ENCODE measurements at places on chromosomes 7 and 10. TPM values are rescaled to one million over a fixed set of nuclear protein-coding genes. Genes with fewer than 3 reads are reported as not detected.

Gene TSPAN12
- total RNA-seq: not detected

Gene LRRC17
- total RNA-seq: 0.24 TPM

GRCh38 chr10:132616170-132616995 is 78.8 kb downstream of the INPP5A start:
- H3K4me1 ChIP-seq: peaks cover 12% of the 10 kb centered on the region
- no peak overlapping the region for H3K4me3 ChIP-seq
- DNase-seq: peak; percentile 73
- H3K36me3 ChIP-seq: no peaks in the 10 kb centered on the region

GRCh38 chr10:70465832-70466231 is 12.7 kb upstream of the PALD1 start:
- no peak overlapping the region for H3K27ac ChIP-seq
- H3K4me3 ChIP-seq: no peak overlapping the region
- no peaks in the 10 kb centered on the region for H3K36me3 ChIP-seq

- no peak overlapping the region for H3K4me3 ChIP-seq
- H3K36me3 ChIP-seq: no peaks in the 10 kb centered on the region
- no peak overlapping the region for H3K27ac ChIP-seq
- DNase-seq: no peak
- H3K27me3 ChIP-seq: no peaks in the 10 kb centered on the region
- no peaks in the 10 kb centered on the region for H3K4me1 ChIP-seq
These were observed 269.1 kb downstream of the SUGCT start for GRCh38 chr7:40403703-40404476.

Measured in naive thymus-derived CD4-positive, alpha-beta T cell (primary cell).